ENCODE measurements at places on chromosomes 6 and 20.

- DNase-seq = no peak
These were observed 293.0 kb downstream of the RNGTT start for GRCh38 chr6:88670369-88670768.

GRCh38 chr6:137872581-137873115 lies 5.6 kb downstream of the TNFAIP3 start:
- no peak for DNase-seq

DNA sequence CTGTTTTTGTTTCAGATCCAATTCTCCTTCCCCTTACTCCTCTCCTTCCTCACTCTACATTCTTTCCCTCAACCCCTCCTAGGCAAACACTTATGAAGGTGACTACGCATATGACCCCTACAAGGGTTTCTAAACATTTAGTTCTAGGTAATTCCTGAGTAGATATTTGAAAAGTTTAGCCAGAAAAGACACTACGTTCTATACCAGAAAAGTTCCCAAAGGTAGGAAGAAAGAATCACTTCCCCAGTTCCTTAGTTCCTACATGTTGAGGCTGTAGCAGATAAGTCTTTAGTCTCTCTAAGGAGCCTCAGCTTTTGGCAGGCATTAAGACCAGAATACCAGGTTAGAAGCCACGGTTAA lies 11.6 kb downstream of the POU3F2 start:
- DNase-seq = no peak

- no peak for DNase-seq
These were observed 208.7 kb downstream of the SOX4 start for GRCh38 chr6:21802175-21802822.

DNA sequence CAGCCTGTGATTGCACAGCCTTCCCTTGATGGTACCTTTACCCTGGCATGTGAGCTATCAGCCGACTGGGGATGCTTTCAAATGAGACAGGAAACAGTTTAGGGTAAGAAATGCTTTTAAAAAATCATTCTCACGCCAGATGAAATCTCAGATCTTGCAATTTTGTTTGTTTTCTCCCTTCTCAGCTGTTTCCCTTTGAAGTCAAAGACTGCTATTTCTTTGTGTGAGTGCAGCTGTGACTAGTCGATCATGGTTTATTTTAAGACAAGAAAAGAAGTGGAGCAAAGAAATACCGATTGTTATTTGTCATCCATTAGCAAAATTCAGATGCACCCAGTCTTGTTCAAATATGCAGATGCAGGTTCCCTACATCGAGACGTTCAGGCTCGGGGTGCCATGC lies 489.7 kb downstream of the QKI start:
- DNase-seq = no peak

GRCh38 chr6:162852840-162853577 lies 125.2 kb downstream of the PACRG start:
- no peak for DNase-seq

DNA sequence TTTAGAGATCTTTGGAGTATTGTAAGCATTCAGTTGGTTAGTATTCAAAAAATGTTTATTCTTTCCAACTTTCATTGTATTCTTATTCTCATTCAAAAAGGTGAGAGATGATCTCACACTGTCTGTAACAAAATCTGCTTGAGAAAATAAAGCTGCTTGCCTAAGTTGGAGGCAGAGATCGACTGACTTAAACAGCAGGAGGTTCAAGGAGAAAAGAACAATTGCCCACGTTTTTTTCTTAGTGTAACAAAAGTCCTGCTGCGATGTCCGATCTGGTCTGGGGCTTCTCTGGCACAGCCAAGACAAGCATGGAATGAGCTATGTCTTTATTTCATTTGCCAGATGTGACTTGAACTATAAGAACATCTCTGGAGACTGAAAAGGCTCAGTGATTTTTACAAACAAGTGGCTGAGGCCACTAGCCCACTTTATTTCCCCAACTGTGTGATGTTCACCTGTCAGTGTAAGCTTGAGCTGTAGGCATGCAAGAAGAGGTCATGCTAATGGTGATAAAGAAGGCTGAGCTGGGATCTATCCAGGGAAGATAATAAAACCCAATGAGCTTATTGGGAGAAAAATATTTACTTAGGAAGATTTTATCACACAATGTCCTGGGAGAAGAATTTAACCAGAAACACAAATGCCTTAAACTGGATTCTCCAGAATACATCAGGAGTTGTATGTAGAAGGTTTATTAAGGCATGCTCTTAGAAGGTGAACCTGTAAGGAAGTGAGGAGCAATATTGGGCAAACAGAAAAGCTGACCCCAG lies 580.1 kb upstream of the BTBD3 start:
- no peak for DNase-seq

DNA sequence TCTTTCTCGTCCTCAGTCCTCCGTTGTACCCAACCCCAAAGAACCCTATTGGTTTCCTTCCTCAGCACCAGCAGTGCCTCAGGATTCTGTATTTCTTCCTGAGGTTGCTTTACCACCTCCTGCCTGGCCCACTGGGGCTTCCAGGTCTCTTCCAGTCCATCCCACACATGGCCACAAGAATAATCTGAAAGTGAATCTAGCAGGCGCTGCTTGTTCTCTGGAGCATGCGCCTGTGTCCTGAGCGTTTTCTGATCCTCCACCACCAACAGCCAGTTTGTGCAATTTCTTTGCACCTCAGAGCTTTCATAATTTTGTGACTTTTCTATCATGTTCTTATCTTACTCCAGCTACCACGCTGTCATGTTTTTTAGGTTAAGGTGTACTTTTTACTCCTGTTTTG lies 11.6 kb upstream of the HSP90AB1 start:
- DNase-seq = no peak

- DNase-seq = no peak
These were observed 283.8 kb downstream of the ALDH8A1 start for GRCh38 chr6:134666125-134666524.

GRCh38 chr6:111033628-111034289 lies 51.9 kb downstream of the RPF2 start:
- DNase-seq = no peak

GRCh38 chr6:41408982-41409381 lies 73.6 kb downstream of the NCR2 start:
- no peak for DNase-seq

DNA sequence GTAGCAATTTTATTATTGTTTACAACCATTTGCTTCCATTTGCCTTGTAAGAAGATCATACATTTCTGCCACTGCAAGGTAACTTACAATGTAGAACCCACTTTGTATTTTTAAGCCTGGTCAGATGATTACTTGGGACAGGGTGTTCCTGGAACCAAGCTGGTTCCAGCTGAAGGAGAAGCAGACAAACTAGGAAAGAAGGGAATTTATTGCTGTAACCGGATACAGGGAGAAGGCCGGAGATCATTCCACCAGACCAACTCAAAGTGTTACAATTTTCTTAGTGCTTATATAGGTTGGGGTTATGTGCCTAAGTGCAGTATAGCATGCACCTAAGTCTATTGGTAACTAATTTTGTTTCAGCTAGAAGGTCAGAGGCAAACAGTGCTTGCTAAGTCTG lies 104.4 kb downstream of the MANEA start:
- no peak for DNase-seq

- DNase-seq = no peak
These were observed 1.3 kb upstream of the EMILIN3 start for GRCh38 chr20:41367956-41368355.

- no peak for DNase-seq
These were observed 5.0 kb downstream of the BEND6 start for GRCh38 chr6:56959938-56960337.

GRCh38 chr6:13653296-13653695 lies 38.2 kb downstream of the NOL7 start:
- DNase-seq = no peak

GRCh38 chr20:51363378-51363777 lies 179.1 kb downstream of the NFATC2 start:
- no peak for DNase-seq

DNA sequence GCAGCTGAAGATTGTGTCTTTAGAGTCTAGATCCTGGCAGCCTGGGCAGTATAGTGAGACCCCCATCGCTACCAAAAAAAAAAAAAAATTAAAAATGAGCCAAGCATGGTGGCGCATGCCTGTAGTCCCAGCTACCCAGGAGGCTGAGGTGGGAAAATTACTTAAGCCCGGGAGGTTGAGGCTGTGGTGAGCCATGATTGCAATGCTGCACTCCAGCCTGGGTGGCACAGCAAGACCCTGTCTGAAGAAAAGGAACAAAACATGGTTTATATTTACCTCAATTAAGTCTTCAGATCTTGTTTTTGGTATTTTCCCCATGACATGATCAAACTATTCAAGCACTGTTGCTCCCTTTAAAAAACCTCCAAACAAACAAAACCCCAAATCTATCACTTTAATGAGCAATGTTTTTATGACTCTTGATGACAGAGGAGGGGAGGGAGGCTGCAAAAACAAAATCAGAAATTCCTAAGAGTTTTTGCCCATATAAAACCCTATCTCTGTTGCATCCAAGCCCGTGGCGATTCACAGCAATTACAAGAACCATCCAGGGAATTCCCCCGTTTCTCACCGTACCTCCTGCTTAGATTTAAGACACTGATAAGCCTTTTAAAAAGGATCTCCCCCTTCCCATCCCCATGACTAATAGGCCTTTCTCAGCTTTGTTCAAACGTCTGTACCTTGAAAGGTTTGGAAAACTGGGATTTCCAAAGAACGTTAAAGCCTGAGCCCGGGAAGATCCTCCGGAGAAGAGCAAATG lies 259.9 kb downstream of the BMP7 start:
- DNase-seq = no peak

- DNase-seq = peak; percentile 40
These were observed 131.2 kb upstream of the BTN3A2 start for GRCh38 chr6:26233649-26234420.

DNA sequence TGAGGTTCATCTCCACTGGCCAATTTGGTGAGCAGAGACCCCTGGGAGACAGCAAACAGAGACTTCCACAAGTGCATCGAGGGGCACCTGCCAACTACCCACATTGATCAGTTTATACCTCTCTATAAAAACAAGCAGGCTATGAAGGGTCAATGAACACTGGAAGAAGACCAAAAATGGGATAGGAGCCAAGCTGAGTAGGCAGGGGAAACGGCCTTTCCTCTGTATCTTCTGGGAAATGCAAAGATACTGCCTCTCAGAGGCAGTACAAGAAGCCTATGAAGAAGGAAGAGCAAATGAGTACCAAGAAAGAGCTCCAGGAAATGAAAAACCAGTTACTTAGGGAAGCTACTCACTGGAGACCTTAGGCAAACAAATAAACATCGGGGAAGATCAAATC lies 247.7 kb downstream of the GMDS start:
- no peak for DNase-seq

DNA sequence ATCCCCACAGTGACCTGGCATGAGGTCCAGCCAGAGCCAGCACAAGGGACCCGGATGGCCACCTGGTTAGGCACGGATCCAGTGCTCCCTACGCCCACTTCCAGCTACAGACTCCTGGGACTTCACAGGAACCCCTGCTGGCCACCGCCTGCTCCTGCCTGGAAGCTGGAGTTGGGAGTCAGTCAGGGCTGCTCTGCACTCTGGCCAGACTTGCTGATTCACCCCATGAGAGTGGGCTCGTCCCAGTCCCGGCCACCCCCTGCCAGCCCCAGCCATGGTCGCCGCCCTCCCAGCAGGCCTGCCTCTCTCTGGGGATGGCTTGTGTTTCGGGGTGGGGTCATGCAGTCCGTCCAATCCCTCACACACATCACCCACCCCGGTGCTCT lies 125.8 kb downstream of the DLL1 start:
- DNase-seq = no peak

- DNase-seq = no peak
These were observed 33.3 kb upstream of the SLC22A16 start for GRCh38 chr6:110509617-110510241.

DNA sequence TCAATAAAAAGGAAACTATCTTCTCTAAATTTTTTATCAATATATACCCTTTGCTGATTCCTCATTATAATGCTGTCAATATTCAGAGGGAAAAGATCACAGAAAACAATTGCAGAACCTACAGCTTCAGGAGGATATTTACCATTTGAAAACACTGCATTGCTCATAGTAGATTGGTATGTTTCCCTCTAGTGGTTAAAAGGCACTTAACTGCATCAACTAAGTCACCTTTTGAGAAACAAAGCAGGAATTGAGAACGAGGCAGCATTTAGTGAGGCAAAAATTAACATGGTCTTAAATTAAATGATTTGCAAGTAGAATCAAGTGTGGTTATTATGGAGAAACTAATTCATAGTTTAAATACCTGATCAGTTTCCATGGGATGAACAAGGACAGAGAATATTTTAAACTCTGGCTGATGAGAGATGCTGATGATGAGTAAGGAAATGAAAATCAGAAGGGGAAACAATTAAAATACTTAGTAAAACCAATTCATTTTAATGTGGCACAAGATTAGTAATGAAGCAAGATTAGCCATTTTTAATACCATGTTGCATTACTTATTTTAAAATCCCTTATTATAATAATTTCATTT lies 642.1 kb downstream of the EPHA7 start:
- DNase-seq = no peak

DNA sequence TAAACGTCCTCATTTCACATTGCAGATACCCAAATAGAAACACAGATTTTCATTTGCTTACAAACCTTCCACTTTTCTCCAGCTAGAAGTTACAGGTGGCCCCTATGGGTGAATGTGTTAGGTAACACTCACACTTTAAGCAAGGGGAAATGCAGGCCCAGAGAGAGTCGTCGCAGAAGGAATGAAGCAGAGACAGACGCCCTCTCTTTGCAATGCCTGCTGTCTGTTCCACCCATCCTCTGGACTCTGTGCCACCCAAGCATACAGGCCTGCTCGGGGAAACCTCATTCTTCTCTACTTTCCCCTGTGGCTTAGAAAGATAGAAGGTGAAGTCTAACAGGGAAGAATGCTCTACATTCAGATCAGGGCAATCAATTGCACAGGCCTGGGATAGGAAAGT lies 57.2 kb downstream of the LRFN2 start:
- no peak for DNase-seq

GRCh38 chr6:39049575-39050283 lies 1.1 kb downstream of the GLP1R start:
- DNase-seq = no peak

- peak; percentile 27 for DNase-seq
These were observed 1.3 kb downstream of the VEGFA start for GRCh38 chr6:43771210-43771857.

DNA sequence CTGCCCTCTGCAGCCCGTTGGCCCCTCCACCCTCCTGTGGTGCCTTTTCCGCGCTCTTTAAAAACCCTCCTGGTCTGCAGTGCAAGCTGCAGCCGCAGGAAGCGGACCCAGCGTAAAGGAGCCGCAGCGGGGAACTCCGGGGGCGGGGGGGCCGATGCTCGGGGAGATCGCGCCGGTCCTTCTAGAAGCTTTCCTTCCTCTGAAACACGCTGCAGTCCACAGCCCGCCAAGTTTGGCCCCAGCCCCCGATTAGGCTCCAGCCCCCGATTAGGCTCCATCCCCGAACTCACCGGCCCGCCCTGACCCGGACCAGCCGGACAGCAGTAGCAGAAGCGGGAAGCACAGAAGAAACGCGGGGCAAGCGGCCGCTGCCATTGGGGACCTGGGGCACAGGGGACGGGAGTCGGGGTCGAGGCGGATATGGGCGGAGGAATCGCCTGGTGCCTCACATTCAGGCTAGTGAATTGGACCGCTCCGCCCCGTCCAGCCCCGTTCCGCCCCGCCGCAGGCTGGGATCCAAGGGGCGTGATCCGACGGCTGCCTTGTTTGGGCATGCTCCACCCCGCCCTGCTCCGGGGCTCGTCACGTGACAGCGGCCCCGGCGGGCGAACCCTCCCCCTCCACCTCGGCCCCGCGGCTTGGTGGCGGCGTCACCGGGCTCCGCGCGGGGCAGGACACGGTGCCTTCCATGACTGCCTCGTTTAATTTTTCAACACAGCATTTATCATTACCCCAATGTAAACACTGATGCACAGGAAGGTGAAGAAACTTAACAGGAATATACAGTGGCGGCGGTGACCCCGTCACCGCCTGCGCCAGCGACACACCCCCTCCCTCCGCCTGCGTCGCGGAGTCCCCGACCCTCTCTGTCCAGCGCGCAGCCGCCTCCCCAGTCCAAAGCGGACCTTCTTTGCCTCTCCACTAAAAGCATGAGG lies 20.3 kb downstream of the RAET1L start:
- DNase-seq = peak; percentile 70
